ENCODE measurements at places on chromosomes 11 and 22. TPM values are rescaled to one million over a fixed set of nuclear protein-coding genes. Genes with fewer than 3 reads are reported as not detected.

Gene OOSP3
- total RNA-seq, result not detected

Gene HEPHL1
- 4.3 TPM for total RNA-seq

Gene UBXN1
- total RNA-seq, result 52.7 TPM

Gene PNPLA5
- not detected for total RNA-seq

Gene NTM
- total RNA-seq, result 7.3 TPM

Gene POU2AF1
- not detected for total RNA-seq

Gene ZBTB16
- 0.32 TPM for total RNA-seq

Gene ANO9
- total RNA-seq, result not detected

Gene APOL3
- total RNA-seq, result 10.4 TPM

Gene MOGAT2
- total RNA-seq, result not detected

Gene CRYBB2
- total RNA-seq, result not detected

Gene KIRREL3
- total RNA-seq, result 9.9 TPM

Gene CCDC15
- total RNA-seq, result 2.6 TPM

Gene NAGA
- total RNA-seq, result 41.6 TPM

Gene DPP3
- 70.4 TPM for total RNA-seq

Gene EIF1AD
- total RNA-seq, result 34.8 TPM

Gene MAJIN
- not detected for total RNA-seq

Gene NAV2
- 11.2 TPM for total RNA-seq

Gene PATE3
- not detected for total RNA-seq

Gene KCNJ1
- not detected for total RNA-seq

Gene MRTFA
- 44.9 TPM for total RNA-seq

Gene SCUBE1
- not detected for total RNA-seq

Gene MYEOV
- total RNA-seq, result 3.2 TPM

Gene NEU3
- 6.4 TPM for total RNA-seq

Gene MAPK11
- 6.8 TPM for total RNA-seq

Gene FAM83F
- not detected for total RNA-seq

Gene LMNTD2
- 2.2 TPM for total RNA-seq

Gene MMP12
- 3.0 TPM for total RNA-seq
